ENCODE measurements at places on chromosomes 2 and 18.

DNA sequence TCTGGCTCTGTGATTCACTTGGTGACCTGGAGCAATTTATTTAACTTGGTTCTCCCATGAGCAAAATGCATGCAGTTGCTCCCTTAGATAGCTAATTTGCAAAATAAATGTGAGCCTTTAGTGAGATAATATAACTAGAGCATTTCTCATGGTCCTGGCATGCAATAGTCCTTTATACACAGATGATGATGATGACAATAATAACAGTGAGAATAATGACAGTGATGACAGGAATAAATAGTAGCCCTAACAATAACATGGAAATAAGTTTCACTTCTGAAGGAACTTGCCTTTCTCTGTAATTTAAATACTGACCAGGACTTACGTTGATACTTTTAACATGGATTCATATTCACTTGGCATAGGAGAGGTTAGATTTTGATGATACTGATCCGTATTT is 49.2 kb downstream of the LPIN1 start:
- no peak for DNase-seq

GRCh38 chr2:235610696-235611257 is 116.9 kb downstream of the AGAP1 start:
- no peak for DNase-seq

DNA sequence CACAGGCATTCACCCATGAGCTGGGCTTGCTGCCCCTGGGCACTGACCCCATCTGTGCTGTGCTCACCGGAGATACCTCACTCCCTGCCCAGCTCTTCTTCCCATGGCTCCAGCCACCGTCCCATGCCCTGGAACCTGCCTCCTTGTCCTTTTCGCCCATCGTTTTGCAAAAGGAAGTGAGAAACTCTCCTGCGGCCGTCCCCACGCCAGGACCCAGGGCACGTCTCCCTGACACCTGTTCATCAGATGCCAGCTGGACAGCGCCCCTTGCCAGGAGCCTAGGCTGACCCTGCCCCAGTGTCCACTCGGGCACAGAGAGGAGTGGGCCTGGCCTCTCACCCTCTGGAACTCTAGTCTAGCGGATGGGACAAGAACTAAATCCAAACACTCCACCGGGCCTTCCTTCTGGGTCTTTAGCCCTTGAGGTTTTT is 238.6 kb downstream of the SEPTIN10 start:
- no peak for DNase-seq

DNA sequence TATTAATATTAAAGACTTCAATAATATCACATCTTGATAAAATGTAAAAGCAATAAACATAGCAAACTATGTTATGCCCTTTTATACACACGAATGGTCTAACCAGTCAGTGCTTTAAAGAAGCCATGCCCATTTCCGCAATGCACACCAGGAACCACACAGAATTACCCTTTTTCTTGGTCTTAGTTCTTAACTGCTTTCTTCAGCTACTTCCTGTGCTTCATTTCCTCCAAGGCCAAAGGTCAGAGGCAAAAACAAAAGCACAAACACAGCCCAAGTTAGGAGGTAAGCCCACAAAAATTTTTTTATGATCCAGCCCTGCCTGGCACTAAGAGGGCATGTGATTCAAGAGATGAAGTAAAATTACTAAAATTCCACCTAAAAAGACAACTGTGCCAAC is 267.2 kb downstream of the FBXO15 start:
- no peak for DNase-seq

GRCh38 chr2:47165001-47165555 is 10.0 kb upstream of the STPG4 start:
- no peak for DNase-seq

GRCh38 chr2:217477583-217477982 is 525.2 kb downstream of the TNS1 start:
- no peak for DNase-seq

- DNase-seq, result no peak
These were observed 131.4 kb downstream of the ACOXL start for GRCh38 chr2:110863726-110864125.

DNA sequence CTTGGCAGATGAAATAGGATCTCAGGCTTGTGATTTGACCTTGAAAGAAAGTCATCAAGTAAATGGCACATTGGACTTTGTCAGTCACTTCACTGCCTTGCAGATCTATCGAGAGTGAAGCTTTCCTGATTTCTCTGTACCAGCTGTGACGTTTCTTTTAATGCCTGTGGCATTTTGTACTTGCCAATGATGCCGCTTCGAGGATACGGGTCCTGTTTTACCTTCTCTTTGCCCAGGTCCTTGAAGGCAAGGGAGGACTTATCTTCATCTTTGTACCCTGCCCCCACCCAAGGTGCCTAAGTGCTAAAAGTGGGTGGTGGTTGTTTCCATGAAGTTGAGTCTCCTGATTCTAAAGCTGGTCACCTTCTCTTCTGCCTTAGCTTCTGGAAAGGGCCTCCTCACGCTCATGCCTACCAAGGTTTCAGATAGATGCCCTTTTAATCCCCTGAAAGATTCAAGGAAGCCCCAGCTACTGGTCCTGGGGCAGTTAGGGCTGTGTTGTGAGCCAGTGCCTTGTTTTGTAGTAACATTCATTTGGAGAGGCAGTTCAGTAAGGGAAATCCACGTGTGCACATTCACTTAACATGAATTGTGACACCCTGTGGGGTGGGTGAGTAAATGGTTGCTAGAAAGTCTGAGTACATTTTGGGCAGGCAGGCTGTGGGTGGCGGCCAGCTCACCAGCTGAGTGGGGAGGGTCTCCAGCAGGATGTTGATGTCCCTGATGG is 6.1 kb downstream of the LBH start:
- no peak for DNase-seq

- DNase-seq, result no peak
These were observed 68.0 kb downstream of the BOLA3 start for GRCh38 chr2:74079522-74080341.

DNA sequence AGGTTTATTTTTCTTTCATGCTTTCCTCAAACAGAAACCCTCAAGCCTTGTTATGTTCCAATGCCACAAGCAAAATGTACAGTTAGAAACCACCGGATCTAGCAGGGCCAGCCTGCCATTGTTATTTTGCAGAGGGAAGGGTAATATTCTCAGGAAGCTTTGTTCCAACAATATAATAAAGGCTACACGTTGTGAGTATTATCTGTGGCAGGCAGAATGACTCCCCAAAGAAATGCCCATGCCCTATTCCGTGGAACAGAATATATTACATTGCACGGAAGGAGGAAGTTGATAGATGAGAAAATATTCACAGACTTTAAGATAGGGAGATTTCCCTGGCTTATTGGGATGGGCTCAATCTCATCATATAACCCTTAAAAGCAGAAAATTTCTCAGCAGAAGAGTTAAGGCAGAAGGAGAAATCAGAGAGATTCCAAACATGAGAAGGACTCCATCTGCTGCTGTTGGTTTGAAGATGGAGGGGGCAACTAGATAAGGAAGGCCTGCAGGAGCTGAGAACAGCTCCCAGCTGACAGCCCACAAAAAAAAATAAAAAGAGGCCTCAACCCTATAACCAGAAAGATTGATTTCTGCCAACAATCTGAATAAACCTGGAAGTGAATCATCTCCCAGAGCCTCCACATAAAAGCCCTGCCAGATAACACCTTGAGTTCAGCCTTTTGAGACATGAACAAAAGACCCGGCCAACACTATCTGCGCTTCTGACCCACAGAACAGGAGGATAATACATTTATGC is 466.6 kb downstream of the LPIN1 start:
- DNase-seq, result no peak

GRCh38 chr18:42641996-42642395 is 473.5 kb downstream of the RIT2 start:
- DNase-seq, result no peak

DNA sequence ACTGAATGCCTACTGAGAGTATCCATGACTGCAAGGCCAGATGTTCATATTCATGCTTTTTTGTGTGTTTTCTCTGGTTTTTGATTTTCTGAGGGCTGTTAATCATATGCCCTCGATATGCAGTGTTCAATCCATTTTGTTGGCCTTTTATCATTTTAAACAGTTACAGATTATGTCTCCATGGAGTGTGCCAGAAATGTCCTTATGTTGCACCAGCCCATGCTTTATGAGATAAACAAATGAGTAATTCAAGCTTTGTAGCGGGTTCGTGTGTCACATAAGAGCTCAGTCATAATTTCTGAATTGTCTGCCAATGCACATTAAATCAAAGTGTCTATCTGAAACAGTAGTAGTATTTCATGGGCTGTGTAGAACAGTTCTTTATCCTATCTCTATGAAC is 583.0 kb downstream of the THSD7B start:
- no peak for DNase-seq

All from stimulated activated CD4-positive, alpha-beta T cell treated with anti-CD3 and anti-CD28 coated beads, Interleukin-2, amount 100 ng/mL, for 24 hours (primary cell).